AG04449 (cell line): ENCODE measurements at places on chromosomes 6 and 20.

GRCh38 chr20:40678286-40678875, 10.7 kb downstream of the MAFB start:
- no peak for DNase-seq

- DNase-seq: no peak
Observed at GRCh38 chr20:44911264-44911921, 1.5 kb downstream of the PABPC1L start.

GRCh38 chr6:4637691-4638433, 138.3 kb upstream of the CDYL start:
- peak; percentile 63 for DNase-seq

DNA sequence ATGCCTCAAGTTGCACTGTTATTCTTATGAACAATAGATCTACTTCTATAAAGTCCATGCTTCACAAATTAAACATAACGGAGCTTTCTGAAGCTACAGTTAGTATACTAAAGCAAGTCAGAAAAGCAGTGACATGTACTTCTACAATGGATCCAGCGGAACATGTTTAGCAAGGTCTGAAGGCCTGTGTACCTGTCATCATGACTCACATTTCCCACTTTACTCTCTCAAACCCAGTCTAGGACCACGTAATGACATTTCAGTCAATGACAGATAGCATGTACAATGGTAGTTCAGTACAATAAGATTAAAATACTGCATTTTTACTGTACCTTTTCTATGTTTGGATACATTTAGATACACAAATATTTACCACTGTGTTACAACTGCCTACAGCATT, 132.1 kb downstream of the MMS22L start:
- DNase-seq: no peak

GRCh38 chr20:62776692-62777527, 19.4 kb upstream of the MRGBP start:
- DNase-seq: no peak

DNA sequence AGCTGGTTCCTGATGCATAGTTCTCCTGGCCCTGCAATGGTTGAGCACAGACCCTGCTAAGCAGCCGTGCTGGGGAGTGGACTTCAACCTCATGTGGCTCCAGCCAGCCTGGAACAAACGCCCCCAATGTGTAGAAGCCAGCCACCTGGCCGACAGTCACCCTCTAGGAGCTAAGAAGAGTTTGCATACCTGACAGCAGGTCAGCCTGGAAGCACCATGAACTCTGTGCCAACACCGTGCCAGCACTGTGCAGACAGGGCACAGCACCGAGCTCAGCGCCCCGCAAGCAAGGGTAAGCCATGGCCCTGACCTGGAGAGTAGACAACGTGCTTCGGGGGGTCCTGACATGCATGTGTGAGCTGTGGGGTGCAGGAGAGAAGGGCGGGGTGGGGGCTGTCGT, 356.3 kb downstream of the ZFAND3 start:
- DNase-seq: no peak

DNA sequence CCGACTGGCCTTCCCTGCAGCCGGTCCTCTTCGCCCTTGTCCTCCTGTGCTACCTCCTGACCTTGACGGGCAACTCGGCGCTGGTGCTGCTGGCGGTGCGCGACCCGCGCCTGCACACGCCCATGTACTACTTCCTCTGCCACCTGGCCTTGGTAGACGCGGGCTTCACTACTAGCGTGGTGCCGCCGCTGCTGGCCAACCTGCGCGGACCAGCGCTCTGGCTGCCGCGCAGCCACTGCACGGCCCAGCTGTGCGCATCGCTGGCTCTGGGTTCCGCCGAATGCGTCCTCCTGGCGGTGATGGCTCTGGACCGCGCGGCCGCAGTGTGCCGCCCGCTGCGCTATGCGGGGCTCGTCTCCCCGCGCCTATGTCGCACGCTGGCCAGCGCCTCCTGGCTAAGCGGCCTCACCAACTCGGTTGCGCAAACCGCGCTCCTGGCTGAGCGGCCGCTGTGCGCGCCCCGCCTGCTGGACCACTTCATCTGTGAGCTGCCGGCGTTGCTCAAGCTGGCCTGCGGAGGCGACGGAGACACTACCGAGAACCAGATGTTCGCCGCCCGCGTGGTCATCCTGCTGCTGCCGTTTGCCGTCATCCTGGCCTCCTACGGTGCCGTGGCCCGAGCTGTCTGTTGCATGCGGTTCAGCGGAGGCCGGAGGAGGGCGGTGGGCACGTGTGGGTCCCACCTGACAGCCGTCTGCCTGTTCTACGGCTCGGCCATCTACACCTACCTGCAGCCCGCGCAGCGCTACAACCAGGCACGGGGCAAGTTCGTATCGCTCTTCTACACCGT, 6.1 kb downstream of the UBD start:
- DNase-seq: no peak

DNA sequence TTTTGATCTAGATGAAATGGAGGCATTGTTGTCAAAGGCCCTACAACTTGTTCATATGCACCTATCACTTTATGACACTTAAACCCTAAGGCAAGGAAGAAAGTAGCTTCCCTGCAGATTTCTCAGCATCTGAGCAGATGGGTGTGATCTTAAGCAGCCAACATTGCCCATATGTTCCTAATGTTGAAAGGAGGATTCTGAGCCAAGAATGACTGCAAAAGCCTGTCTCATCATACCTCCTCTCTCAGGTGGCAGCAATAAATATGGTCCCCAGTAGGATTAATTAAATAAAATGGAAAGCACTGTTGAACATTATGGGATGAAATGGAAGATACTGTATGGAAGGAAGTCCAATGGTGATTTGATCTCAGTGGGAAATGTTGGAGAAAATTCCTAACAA, 538.1 kb upstream of the MAN1A1 start:
- DNase-seq: no peak

DNA sequence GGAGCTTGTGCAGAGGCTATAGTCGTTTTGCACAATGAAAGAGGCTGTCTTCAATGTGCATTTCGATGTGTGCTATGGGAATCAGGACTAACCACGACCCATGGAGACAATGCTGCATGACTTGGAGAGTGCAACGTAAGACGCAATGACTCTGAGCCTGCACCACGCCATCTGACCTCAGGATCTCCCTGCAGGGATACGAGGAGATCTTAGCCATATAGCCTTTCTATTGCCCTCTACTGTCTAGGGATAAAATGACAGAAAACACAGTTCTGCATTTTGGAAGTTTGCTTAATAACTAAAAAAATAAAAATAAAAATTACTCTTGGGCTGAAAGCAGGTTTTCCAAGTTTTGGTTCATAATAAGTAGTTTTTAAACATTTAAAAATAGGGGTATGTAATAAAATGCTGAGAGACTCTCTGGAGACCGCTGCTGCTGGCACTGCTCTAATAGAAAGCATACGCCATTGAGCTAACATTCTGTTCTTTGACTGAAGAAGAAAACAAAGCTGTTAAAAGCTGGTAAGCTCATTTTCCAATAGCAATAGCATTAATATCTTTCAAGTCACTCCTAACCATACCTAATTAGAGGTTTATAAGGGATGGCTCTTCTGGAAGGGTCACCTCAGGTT, 87.2 kb downstream of the PDE7B start:
- DNase-seq: no peak

DNA sequence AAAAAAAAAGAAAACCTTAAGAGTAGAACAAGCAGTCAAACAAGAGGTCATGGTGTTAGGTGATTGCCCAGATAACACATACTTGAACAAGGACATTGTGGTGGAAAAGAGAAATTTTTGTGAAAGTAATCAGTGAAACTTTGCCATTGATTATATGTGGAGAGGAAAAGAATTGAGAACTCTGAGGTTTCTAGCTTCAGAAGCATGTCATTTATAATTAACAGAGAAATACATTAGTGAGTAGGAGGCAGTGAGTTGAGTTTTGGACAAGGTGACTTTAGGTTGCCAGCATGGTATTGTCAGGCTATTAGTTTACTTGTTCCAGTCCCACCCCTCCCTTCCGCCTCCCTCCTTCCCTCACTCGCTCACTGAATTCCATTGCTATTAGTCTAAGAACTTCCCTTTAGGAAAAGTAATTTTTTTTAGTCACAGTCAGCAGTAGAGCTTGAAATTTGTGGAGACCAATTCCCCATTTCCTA, 17.2 kb downstream of the TAB2 start:
- peak; percentile 14 for DNase-seq

- no peak for DNase-seq
Observed at GRCh38 chr6:147176795-147177194, 27.4 kb upstream of the STXBP5 start.

DNA sequence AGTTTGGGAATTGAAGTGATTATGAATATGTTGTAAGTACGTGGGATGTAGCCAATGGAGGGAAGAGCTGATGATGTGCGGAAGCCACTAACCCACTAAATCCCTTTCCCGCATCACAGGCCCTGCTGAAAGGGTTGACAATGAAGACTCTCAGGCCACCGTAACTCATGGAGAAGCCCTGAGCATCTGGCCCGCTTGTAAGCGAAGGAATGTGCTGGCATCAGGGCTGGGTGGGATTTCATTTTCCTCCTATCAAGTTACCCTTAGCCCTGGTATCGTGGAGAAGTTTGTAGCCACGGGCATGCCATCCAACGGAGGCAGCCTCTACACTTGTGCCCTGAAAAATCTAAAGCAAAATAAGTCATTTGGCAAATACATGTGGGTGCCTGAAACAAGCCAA, 355.0 kb downstream of the CDH26 start:
- no peak for DNase-seq
